ENCODE measurements at places on chromosomes 7 and 10.

- no peak for DNase-seq
These were observed 622.9 kb upstream of the MBL2 start for GRCh38 chr10:53395449-53395848.

DNA sequence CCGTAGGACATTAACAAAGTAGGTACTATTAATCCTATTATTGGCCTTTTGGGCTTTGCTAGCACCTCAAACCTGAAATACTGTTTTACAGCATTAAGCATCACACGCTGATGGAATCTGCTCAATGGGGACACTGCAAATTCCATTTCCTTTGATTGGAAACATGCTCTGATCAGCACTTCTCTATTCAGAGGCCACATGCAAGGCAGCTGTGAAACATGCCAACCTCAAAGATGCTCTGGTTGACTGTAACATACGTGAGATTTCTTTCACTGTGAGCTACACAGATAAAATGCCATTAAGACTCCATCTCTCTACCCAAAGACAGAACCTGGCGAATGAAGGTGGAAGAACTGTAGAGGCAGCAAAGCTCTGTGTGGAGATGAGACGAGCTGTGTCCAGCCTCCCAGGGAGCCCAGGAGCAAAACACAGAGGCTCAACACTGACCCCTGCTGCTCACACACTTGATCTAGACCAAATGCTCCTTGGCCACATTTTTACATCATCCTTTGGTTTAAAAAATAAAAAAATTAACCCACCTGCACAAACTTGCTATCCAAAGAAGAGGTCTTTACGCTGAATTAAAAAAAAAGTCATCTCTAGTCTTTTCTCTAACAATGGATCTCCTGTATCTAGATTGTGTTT is 8.0 kb downstream of the RSU1 start:
- DNase-seq = peak; percentile 11

GRCh38 chr10:123808286-123808685 is 83.3 kb downstream of the CPXM2 start:
- no peak for DNase-seq

GRCh38 chr10:30915146-30915545 is 116.5 kb downstream of the ZNF438 start:
- no peak for DNase-seq

- DNase-seq = no peak
These were observed 50.8 kb upstream of the AOAH start for GRCh38 chr7:36775061-36775620.

- no peak for DNase-seq
These were observed 621.1 kb downstream of the PTPRN2 start for GRCh38 chr7:157966490-157966889.

GRCh38 chr7:16615228-16615627 is 30.3 kb downstream of the ANKMY2 start:
- DNase-seq = no peak

DNA sequence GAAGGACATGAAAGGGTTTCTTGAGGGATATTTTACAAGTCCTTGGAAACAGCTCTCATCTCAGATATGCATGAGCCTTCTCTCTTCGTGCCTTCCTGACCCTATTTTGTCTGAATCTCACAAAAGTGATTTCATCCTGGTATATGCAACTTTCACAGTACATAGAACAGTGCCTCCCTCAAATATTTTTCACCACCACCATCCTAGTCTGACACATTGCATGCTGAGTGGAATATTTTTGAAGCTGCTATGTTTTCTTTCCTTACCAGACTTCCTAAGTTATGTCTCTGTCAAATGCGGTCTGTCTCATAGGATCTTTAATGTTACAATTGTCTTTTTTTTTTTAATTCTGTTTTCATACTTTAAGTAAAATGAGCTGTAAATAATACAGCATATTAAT is 673.3 kb upstream of the LRRN3 start:
- DNase-seq = no peak

GRCh38 chr7:131533566-131534561 is 22.6 kb downstream of the PODXL start:
- no peak for DNase-seq
